Pancreas (tissue), 10 donors: ENCODE measurements at places on chromosomes 12 and 14. TPM values are rescaled to one million over a fixed set of nuclear protein-coding genes. Genes with fewer than 3 reads are reported as not detected.

DNA sequence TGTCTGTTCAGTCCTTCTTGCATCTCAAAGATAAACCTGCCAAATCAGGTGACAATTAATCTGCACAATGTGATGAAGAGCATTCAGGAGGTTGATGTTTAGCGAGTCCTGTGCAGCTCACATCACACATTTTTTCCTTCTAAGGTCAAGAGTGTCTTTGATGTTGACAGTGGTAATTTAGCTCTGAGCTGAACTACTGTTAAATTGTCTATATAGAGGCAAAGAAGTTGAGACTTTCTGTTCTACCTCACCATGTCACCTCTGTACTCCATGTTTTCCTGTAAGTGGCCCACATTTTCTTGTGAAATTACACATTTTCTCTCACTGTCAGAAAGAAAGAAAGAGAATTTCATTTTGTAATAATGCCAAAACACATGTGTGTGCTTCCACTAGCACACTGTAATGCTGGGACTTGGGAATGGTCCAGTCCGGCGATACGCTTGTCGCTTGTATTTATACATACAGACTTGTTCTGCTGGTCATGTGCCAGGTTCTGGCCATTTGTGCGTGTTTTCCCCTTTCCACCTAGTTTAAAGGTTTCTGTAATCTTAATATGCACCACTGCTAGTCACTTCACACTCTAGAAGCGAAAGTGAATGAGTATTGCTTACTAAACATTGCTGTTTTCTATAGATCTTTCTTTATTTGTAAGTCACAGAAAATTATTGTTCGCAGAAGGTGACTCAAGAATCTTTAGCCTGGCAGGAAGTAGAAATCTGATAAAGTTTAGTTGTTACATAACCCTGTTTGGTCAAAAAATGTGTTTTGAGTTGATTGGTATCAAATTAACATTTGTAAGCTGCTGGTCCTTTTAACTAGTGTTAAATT is 328.9 kb downstream of the TMTC2 start:
- H3K36me3 ChIP-seq: no peaks in the 10 kb centered on the region
- peak overlapping the region; percentile 66 for H3K27ac ChIP-seq
- H3K4me1 ChIP-seq: peaks cover 11% of the 10 kb centered on the region

DNA sequence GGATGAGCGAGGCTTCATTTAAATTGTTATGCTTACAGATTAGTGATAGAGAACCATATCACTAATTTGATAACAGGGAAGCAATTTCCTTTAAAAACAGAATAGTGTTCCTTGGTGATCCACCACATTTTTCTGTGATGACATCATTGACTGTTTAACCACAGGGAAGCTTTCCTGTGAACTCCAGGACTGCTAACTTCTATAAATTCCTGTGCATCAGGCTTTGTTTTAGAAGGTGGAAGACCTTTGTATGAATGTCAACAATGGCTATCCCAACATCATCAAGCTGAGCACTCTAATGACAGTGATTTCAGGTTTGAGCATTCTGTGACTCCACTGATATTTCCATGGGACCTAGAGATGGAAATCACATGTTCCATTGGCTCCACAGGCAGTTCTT is 177.1 kb downstream of the RMST start:
- no peak for DNase-seq
- no peak overlapping the region for H3K4me3 ChIP-seq
- no peaks in the 10 kb centered on the region for H3K36me3 ChIP-seq

ENDOU gene
- total RNA-seq: 0.20 TPM

- no peak overlapping the region for H3K27ac ChIP-seq
- H3K27me3 ChIP-seq: no peaks in the 10 kb centered on the region
- H3K4me3 ChIP-seq: no peak overlapping the region
- H3K4me1 ChIP-seq: no peaks in the 10 kb centered on the region
Measured at GRCh38 chr14:103501921-103502669, 20.5 kb downstream of the CKB start.

GRCh38 chr12:13082861-13083260 is 20.6 kb downstream of the GSG1 start:
- no peak for DNase-seq
- no peaks in the 10 kb centered on the region for H3K36me3 ChIP-seq

GRCh38 chr14:102097441-102098135 is 10.7 kb upstream of the HSP90AA1 start:
- H3K4me3 ChIP-seq: no peak overlapping the region
- no peak for DNase-seq
- no peaks in the 10 kb centered on the region for H3K4me1 ChIP-seq
- no peak overlapping the region for H3K27ac ChIP-seq
- H3K36me3 ChIP-seq: no peaks in the 10 kb centered on the region
- H3K27me3 ChIP-seq: no peaks in the 10 kb centered on the region

- DNase-seq: no peak
- H3K36me3 ChIP-seq: no peaks in the 10 kb centered on the region
- no peak overlapping the region for H3K4me3 ChIP-seq
- H3K27me3 ChIP-seq: no peaks in the 10 kb centered on the region
- no peak overlapping the region for H3K27ac ChIP-seq
- H3K4me1 ChIP-seq: no peaks in the 10 kb centered on the region
Measured at GRCh38 chr14:86015941-86016340, 486.0 kb downstream of the FLRT2 start.

HHIPL1 gene
- 0.23 TPM for total RNA-seq

DNA sequence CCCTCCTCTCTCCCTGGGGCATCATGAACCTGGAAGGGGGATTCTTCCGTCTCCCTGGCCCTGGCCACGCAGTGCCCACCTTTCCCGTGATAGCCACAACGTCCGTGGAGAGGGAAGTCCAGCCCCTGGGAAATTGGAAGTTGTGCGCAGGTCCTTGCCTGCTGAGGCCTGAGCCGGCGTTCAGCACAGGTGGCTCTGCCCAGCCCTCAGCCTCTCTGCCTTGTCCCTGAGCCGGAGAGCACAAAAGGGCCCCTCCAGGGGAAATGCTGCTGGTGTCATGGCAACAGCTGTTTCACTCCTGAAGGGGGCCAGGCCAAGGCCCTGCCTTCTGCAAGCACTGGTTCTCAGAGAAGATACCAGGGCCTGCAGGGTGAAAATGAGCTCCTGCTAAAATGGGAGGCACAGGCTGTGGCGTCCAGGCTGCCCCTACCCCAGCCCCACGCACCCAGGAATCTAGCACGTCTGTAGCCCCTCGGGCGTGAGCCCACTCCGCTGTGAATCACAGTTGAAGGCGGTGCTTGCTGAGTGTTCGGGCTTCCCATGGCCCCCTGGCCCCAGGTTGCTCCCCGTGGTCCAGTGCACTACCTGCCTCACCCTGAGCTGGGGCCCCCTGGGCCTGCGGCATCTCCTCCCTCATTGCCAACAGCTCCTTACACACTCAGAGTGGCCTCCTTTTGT is 149.4 kb downstream of the ADGRD1 start:
- H3K27ac ChIP-seq: no peak overlapping the region
- H3K36me3 ChIP-seq: no peaks in the 10 kb centered on the region
- no peak for DNase-seq
- no peaks in the 10 kb centered on the region for H3K27me3 ChIP-seq

DNA sequence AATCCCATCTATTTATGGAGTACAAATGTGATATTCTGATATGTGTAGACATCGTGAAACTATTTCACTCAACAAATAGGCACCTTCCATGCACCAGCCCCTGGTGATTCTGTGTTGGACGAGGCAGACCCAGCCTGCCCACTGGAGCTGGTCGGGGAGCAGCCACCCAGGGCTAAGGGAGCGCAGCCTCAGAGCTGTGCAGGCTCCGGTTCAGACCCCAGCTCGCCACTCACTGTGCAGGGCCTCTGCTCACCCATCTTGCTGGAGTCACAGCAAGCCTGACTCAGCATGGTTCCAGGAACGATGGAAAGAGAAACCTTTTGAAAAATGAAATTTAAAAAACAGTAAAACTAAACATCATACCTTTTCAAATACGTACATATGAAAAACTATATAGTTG is 52.3 kb upstream of the BCL11B start:
- H3K36me3 ChIP-seq: no peaks in the 10 kb centered on the region
- no peak overlapping the region for H3K27ac ChIP-seq
- H3K4me1 ChIP-seq: no peaks in the 10 kb centered on the region
- H3K27me3 ChIP-seq: no peaks in the 10 kb centered on the region
- no peak for DNase-seq

- no peaks in the 10 kb centered on the region for H3K27me3 ChIP-seq
- H3K4me1 ChIP-seq: peaks cover 11% of the 10 kb centered on the region
- H3K36me3 ChIP-seq: no peaks in the 10 kb centered on the region
- peak overlapping the region; percentile 41 for H3K27ac ChIP-seq
- H3K4me3 ChIP-seq: peak overlapping the region; percentile 65
Measured at GRCh38 chr14:53952533-53952932, 4.1 kb downstream of the BMP4 start.
